ENCODE measurements at places on chromosomes 5 and 9.

DNA sequence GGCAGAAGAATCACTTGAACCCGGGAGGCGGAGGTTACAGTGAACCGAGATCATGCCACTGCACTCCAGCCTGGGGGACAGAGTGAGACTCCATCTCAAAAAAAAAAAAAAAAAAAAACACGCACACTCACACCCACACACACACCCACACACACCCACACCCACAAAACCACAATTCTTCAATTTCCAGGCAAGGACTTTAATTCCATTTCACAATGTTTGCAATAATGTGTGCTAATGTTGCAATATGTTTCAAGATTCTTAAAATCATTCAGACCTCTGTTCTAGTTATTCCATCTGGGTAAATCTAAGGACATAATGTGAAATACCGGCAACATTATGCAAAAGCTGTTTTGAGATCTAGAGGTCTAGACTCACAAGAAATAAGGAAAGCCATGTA is 28.3 kb downstream of the CCDC69 start:
- DNase-seq, result no peak

DNA sequence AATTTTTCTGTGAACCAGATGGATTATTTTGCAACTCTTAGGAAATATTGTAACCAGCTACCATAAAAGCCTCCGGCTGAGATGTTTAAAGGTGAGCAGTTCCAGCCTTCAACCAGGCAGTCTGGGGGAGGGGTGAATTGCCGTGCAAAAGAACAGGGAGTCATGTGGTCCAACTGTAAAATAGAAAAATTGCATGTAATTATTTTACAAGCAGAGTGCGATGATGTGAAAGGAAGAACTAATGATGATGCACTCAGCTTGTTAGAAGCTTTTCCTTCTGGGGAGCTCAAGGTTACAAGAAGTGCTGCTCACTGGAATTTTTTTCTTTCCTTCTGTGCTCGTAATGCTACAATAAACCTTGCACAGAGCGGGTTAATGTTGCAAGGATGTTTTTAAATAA is 188.7 kb upstream of the ITGA1 start:
- DNase-seq, result no peak

GRCh38 chr5:17305017-17305416 is 87.6 kb downstream of the BASP1 start:
- DNase-seq, result no peak

- DNase-seq, result no peak
These were observed 28.0 kb upstream of the CCNG1 start for GRCh38 chr5:163409384-163409783.

GRCh38 chr5:55104036-55104772 is 1.8 kb downstream of the GZMA start:
- DNase-seq, result no peak

GRCh38 chr5:72815580-72816283 is 729 bp upstream of the TNPO1 start:
- no peak for DNase-seq

DNA sequence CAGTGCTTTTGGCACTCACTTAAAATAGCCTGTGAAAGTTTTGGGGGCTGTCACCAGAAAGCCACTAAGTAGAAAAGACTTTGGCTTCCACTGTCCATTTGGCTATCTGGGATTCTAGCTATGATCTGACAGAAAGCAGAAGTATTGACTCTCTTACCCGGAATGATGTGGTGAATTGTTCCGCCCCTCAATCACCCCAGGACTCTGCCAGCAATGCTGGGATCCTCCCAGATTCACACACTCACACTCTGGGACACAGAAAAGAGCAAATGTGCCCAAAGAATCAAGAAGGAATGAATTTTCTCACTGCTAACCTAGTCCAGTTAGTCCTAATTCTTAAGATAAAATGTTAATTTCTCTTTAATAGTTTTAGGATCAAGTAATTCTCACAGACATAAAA is 576.9 kb downstream of the BNC2 start:
- DNase-seq, result no peak

DNA sequence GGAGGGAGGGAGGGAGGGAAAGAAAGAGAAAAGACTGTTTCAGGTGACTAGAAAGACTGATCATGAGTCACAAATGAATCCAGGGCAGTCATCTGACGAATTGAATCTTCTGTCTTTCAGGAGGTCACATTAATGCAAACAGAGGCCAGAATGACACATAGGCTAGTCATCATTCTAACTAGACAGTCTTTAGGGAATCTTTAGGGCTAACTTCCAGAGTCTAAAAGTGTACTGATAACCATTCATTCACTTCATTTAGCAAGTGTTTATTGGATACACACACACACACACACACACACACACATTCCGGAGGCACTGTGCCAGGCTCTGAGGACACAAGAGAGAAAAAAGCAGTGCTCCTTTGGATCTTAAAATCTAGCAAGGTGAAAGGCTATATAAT is 156.7 kb downstream of the EBF1 start:
- DNase-seq, result peak; percentile 36

- no peak for DNase-seq
These were observed 626.7 kb downstream of the CCDC171 start for GRCh38 chr9:16179566-16179965.
